ENCODE measurements at places on chromosomes 7 and 10.

DNA sequence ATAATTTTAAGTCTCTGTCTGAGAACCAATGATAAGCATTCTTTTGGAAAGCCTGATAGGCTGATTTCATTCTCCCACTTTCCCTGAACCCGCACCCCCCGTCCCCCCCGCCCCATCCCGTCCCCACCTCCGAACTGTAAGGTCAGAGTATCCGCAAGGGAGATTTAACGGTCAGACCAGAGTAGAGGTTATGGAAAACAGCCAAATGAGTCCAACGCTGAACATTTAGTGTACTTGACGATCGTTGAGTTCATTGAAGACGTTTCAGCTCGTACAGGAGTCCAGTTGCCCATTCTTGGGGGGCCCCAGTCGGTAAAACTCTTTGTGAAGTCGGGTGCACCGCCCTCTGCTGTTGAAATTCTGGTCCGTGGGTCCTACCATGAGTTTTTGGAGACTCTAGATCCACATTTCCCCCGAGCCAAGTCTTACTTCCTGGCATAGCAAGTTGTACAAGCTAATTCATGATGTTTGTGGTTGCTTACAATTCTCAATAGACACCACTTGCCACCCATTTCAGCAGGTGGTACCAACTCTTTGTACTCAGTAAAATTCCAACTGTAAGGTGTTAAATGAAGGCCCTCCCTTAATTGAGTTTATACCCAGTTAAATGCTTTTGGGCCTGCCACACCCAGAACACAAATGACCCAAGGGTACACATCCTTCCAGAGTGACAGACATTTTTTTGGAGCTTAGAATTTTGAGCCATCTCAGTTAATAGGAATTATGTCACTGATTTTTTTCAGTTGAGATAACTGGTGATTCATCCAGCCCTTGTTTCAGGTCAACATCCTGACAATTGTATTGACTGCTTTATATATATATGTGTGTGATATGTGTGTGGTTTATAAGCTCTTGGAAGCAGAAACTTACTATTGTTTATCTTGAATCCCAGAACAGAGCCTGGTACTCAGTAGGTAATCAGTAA lies 1.2 kb downstream of the MARCHF5 start:
- DNase-seq = peak; percentile 57

DNA sequence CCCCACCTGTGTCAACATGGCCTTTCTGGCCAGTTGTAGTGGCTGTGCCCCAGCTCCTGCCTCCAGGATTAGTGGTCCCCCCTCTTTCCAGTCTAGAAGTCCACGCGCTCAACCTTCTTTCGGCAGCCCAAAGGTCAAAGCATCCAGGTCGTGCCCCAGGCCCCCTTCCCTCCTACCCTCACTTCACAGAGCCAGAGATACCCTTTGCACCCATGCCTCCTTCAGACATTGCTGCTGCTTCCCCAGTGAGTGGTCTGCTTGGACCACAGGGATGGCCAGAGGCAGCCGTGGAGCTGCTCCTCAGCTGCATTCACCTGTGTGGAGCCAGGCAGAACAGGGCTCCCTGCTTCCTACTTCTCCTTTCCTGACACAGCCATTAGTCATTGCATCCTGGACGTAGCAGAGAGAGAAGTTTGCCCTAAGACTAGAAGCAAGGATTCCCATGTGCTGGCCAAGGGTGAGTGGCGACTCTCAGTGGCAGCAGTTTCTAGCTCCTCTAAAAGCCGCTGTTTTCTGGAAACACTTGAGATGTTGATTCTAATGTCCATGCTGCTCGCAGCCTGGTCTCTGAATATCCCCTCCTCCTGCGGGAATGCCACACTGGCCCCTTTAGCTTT lies 243.1 kb upstream of the SHH start:
- no peak for DNase-seq

DNA sequence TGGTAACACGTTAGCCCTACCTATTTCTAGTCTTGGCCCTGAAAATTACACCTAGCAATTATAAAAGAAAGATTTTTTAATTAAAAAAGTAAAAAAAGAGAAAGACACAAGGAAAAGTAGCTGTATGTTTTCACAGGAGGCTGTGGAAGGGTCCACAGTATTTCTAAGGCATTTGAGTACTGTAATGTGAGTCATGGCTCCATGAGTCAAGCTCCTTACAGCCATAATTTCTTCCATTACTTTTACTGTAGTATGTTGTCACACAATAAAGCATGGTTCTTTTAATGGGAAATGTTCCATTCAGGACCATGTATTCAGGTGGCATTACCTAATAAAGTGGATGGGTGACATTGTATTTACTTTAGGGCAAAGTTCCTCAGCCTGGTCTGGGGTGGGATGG lies 113.4 kb downstream of the GPR37 start:
- no peak for DNase-seq

GRCh38 chr7:129649128-129649690 lies 37.7 kb downstream of the NRF1 start:
- no peak for DNase-seq

DNA sequence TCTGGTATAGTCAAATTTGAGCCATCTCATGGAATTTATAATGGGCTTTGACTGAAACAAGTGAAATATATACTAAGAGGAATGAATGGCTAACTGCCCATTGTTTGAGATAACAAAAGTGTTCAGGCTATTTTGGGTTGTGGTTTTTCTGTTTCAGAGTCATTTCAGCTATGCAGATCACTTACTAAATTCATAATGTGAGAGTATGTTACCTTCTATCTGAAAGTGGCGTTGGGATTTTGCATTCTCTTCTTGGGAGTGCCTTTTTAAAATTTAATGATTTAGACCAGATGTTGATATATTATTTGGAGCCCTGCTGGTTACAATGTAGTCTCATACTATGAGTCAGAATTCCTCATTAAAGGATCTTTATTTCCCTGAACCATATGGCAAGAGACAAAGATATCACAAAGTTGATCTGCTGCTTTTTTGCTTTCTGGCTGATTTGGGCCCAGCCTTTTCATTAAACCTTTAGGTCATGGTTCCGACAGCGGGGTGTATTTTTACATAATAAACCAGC lies 10.4 kb downstream of the VCL start:
- no peak for DNase-seq

GRCh38 chr7:79337717-79338116 lies 115.8 kb downstream of the MAGI2 start:
- DNase-seq = no peak

GRCh38 chr7:6554848-6555247 lies 3.6 kb upstream of the GRID2IP start:
- no peak for DNase-seq

DNA sequence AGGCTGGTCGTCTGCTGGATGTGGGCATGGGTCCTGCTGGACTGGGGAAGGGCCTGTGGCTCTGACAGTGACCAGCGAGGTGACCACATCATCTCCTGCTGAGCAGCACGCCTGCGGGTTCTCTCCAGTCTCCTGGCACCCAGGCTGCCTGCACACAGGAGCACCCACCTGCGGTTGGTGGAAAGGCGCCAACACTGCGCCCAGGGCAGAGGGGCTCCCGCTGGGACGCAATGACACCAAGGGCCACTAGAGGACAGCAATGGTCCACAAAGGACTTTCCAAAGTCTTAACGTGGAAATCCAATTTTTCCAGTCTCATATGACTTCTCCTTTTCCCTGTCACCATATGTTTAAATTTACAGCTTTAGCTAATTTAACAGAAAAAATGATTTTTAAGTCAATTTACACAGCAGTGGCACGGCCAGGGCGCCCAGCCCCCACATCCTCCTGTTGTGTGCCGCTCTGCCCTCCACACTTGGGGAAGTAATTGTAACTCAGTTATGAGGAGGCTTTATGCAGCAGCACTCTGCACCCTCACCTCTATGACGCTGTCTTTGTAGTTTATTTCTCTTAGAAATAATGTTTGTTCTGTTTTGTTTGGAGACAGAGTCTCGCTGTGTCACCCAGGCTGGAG lies 38.1 kb downstream of the CFAP46 start:
- peak; percentile 9 for DNase-seq

- no peak for DNase-seq
These were observed 3.7 kb downstream of the TRIL start for GRCh38 chr7:28954471-28954870.

DNA sequence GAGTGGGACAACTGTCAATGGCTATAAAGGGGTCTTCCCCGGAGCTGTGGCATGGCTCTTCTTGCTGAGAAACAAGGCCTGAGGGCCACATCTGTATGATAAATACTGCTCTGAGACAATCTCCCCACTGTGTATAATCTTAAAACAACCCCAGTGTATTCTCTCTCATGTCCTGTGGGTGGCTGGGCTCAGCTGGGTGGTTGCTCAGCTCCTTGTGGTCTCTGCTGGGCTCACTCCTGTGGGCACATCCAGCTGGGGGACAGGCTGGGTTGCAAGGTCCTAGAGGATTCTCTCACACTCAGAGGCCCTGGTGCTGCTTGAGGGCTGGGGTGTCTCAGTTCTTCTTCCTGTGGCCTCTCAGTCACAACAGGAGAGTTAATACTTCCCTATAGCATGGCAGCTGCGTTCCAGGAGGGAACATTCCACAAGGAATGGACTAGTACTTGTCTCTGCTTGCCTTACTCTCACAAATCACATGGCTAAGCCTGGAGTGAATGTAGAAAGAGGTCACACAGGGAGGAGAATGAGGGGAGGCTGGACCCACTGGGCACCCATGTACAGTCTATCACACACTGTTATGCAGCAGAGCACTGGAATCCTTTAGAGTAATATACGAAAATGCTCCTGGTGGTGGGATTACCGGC lies 4.5 kb upstream of the EEPD1 start:
- no peak for DNase-seq

DNA sequence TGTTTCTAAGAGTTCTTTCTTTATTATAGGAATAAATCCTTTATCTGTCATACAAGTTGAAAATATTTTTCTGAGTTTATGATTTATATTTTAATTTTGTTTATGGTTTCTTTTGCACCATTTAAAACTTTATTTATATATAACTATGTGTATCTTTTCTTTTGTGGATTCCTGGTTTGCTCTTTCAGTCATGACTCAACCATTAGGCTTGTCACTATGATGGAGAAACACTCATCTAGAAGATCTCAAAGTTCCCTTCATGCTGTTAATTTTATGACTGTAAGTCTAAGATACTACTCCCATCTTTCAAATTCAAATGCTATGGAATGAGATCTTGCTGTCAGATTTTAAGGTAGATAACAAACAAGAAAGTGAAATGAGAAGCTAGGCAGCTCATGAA lies 199.5 kb downstream of the INHBA start:
- no peak for DNase-seq

- no peak for DNase-seq
These were observed 315.3 kb upstream of the AUTS2 start for GRCh38 chr7:69282946-69283345.

- no peak for DNase-seq
These were observed 232.6 kb downstream of the GALNT17 start for GRCh38 chr7:71364551-71364950.

DNA sequence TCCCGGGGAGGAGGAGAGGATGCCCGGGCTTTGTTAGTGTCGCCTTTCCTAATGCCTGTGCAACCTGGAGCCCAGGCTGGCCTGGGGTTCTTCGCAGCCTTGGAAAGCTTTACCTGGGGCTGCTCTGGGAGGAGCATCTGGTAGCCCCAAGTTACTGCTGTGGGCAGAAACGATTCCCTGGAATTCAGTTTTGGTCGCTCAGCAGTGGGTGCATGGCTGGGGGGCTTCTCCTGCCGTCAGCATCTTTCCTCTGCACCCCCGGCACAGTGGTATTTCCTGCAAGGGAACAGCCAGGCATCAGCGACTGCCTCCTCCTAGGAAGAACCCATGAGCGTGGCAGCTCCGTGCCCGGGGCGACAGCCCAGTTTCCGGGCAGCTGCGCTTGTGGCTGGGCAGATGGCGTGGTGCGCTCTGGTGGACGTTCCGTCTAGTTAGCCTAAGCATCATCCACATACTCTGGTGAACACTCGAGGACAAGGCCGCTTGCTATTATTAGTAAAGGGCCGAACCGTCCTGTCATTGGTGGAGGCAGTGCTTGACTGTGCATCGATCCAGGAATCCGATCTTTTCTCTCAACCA lies 107.0 kb upstream of the BTBD16 start:
- no peak for DNase-seq

GRCh38 chr10:49594594-49594993 lies 15.5 kb upstream of the SLC18A3 start:
- DNase-seq = peak; percentile 30

- no peak for DNase-seq
These were observed 6.8 kb upstream of the GATA3 start for GRCh38 chr10:8047452-8048280.

GRCh38 chr7:127978421-127978820 lies 52.8 kb downstream of the LRRC4 start:
- DNase-seq = no peak

DNA sequence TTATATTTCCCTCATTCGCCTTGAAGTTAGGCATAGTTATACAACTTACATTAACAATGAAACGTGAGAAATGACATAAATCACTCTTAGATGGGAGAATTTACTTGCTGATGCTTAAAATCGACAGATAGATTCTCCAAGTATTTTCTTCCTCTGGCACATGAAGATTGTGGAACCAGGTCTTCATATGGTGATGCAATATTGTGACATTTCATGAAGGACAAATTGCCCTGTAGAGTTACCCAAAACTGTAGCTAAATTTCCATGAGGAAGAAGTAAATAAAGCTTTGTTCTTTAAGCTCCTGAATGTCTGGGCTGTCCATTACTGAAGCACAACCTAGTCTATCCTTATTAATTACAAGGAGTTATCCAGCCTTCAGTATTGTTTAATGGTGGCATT lies 353.1 kb downstream of the THSD7A start:
- no peak for DNase-seq
